Osteocyte (in vitro differentiated cells): ENCODE measurements at places on chromosomes 7 and 10. TPM values are rescaled to one million over a fixed set of nuclear protein-coding genes. Genes with fewer than 3 reads are reported as not detected.
A peak's percentile ranks its signal among the peaks of the same experiment; 100 is the strongest.

GRCh38 chr10:47146572-47146971 lies 153.4 kb upstream of the GDF10 start:
- DNase-seq, result no peak
- H3K36me3 ChIP-seq, result no peaks in the 10 kb centered on the region
- H3K4me3 ChIP-seq, result no peak overlapping the region

DNA sequence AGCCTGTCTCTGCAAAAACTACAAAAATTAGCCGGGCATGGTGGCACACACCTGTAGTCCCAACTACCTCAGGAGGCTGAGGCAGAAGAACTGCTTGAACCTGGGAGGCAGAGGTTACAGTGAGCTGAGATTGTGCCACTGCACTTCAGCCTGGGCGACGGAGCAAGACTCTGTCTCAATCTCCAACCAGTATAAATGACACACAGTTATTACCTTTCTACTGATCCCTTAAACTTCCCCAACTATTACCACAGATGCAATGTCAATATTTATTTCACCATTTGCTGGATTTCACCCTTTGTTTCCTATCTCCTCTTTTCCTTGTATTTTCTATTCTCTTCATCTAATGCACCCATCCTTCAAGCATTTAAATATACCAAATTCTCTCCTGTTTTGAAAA lies 431.8 kb downstream of the GRM8 start:
- no peak overlapping the region for H3K4me3 ChIP-seq
- peaks cover 8% of the 10 kb centered on the region for H3K27me3 ChIP-seq
- H3K4me1 ChIP-seq, result no peaks in the 10 kb centered on the region

GRCh38 chr10:28241741-28242399 lies 61.0 kb downstream of the MPP7 start:
- peaks cover 61% of the 10 kb centered on the region for H3K4me1 ChIP-seq
- no peak for DNase-seq
- no peaks in the 10 kb centered on the region for H3K27me3 ChIP-seq
- H3K4me3 ChIP-seq, result no peak overlapping the region
- peaks cover 23% of the 10 kb centered on the region for H3K36me3 ChIP-seq
- H3K27ac ChIP-seq, result peak overlapping the region; percentile 31

DNA sequence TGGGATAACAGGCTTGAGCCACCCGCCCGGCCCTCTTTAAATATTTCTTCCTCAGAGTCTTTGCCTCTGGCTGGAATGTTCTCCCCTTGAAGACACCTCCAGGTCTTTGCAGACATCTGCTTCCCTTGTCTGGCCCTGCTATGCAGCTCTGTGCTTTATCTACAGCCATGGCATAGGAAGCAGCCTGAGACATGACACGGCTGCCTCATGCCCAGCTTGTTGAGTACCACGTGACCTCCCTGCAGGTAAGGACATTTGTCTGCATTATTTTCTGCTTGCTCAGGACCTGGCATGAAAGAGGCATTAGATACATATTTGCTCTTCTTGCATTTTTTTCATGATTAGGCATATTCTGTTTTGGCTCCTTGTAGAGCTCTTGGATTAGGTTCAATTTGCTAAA lies 113.8 kb upstream of the KLF6 start:
- no peak overlapping the region for H3K27ac ChIP-seq
- peaks cover 47% of the 10 kb centered on the region for H3K4me1 ChIP-seq
- H3K36me3 ChIP-seq, result no peaks in the 10 kb centered on the region
- no peak overlapping the region for H3K4me3 ChIP-seq
- no peak for DNase-seq
- no peaks in the 10 kb centered on the region for H3K27me3 ChIP-seq

DNA sequence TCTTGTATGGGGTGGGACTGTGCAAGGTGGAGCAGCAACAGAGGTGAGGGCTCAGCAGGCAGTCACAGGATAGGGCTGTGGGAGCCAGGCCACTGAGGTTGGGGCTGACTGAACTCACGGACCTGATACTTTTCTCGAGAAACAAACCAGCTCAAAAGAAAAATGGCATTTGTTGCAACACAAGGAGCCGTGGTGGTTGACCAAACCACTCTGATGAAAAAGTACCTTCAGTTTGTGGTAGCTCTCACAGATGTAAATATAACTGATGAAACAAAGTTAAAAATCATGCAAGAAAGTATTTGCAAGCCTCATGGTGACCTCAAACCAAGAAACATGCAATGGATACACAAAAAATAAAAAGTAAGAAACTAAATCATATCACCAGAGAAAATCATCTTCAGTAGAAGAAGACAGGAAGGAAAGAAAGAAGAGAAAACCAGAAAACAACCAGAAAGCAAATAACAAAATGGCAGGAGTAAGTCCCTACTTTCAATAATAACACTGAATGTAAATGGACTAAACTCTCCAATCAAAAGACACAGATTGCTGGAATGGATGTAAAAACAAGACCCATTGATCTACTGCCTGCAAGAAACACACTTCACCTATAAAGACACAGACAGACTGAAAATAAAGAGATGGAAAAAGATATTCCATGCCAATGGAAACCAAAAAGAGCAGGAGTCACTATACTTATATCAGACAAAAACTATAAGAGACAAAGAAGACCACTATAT lies 48.9 kb upstream of the DUSP5 start:
- H3K36me3 ChIP-seq, result no peaks in the 10 kb centered on the region
- H3K4me1 ChIP-seq, result peaks cover 11% of the 10 kb centered on the region
- DNase-seq, result no peak
- peaks cover 2% of the 10 kb centered on the region for H3K27me3 ChIP-seq
- H3K27ac ChIP-seq, result no peak overlapping the region
- H3K4me3 ChIP-seq, result no peak overlapping the region

Gene GPER1
- total RNA-seq, result 2.5 and 3.0 TPM in 2 replicates

Gene TMEM225B
- 1.1 and 1.6 TPM in 2 replicates for total RNA-seq
